MM.1S (cell line): ENCODE measurements at places on chromosomes 3 and 15.

GRCh38 chr3:33035596-33035995 lies 61.4 kb downstream of the GLB1 start:
- DNase-seq, result no peak

DNA sequence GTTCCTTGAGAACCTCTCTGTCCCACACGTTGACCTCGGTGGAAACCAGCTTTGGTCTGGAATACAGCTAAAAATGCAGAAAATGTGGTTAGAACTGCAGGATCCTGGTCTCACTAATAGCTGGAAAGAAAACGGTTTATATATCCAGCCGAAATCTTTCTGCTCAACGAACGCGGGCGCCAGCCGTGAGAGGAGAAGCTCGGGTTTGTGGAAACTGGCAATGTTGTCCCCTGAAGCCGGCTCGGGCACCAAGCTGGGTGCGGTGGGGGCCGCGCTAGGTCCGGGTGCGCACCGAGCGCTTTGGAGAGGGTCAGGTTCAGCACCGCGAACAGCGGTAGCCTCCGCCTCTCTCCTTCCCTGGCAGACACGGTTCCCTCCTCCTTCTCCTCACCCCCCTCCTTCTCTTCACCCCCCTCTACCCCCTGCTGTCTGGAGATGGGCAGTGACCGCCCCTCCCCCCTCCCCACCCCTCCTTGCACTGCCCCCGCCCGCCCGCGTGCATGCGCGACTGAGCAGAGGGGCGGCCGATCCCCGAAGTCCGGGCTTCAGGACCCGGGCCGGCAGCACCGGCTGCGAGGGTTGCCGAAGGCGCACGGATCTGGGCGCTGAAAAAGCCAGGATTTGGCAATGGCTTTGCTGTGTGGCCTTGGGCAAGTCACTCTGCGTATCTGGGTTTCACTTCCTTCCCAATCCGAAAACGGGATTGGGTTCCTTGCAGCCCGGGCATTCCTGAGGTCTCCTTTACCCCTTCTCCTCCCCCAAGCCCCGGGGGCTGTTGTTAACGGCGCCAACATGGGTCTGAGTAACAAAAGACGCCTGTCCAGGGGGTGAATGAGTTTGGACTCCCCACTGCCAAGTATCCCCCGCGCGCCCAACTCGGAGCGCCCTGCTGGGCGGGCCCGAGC lies at the start of gene SKOR1:
Gene SKOR1, plus strand, starts transcription at position 534 of the 905 bp plus-strand sequence. Its CDS starts 94 bp downstream, at position 628.
- DNase-seq, result no peak

DNA sequence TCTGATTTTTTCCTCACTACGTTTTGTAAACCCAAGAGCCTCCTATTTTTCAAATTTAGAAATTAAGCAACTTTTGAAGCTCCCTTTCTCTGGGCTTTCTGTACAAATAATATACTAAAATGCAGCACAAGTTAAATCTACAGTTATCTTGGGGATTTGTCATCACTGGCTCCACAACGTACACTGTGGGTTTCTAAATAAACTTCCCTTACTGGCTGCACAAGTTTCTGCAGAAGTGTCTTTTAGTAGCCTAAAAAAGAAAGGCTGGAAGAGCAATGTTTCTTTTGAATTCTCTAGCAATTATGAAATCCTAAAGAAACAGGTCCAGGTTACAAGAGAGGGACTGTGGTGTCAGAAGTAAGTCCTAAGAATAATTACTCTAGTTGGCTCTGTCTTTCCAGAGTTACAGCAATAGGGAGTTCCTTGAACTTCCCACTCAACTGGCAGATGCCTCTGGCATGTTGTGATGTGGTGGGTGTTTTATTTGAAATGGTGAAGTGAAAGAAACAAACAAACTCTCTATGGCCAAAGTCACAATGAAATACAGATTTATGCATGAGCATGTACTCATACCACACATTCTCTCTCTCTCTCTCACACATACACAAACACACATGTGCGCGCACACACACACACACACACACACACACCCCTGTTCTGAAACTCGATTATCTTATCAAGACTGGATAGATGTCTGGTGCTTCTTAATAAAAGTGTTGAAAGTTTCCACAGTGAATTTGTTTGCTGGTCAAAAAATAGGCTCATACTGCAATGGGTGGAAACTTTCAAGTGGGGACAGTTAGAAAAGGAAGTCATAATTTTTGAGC lies 198.2 kb downstream of the SSR3 start:
- no peak for DNase-seq

- DNase-seq, result no peak
Measured at GRCh38 chr3:99927671-99928457, 110.2 kb downstream of the CMSS1 start.

DNA sequence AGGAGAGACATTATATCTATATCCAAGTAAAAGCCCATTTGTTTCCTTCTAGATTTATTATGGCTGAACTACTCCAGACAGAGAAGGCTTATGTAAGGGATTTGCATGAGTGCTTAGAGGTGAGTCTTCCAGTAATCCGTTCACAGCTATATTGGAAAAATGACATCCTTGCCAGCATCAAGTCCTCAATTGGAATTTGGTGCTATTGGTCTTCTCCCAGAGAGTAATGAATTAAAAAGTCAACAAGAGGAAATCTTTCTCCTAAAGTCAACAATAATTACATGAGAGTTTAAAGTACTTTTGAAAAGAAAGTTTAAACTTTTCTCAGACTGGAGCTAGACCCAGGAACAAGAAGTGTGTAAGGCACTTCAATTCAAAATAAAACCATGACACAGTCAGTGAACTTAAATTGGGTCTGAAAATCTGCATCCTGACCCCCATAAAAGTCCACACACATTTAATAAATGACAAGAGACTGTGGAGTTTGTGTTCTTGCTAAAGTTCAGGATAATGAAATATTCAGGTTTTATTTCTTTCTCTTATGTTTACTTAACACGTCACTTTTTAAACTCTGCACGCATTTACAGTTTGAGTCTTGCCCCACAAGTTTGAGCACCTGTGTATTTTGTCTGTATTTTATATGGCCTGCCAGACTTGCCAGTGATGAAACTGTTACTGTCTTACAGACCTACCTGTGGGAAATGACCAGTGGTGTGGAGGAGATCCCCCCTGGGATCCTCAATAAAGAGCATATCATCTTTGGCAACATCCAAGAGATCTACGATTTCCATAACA lies 268.2 kb upstream of the UMPS start:
- no peak for DNase-seq

GRCh38 chr3:138962854-138963560 lies 16.0 kb downstream of the FOXL2NB start:
- no peak for DNase-seq

DNA sequence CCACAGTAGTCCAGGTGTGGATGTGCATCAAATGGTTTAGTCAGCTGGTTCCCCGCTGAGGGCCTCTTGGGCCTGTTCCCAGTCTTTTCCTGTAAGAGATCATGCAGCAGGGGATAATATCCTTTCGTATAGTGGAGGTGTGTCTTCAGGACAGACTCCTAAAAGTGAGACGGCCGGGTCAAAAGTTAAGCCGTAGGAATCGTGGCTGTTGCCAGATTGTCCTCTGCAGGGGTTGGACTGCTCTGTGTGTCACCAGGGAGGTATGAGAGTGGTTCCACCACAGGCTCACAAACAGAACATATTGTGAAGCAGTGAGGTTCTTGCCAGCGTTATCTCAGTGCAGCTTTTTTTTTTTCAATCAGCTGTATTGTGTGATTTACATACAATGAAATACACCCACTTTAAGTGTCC lies 95.0 kb downstream of the VGLL4 start:
- no peak for DNase-seq

DNA sequence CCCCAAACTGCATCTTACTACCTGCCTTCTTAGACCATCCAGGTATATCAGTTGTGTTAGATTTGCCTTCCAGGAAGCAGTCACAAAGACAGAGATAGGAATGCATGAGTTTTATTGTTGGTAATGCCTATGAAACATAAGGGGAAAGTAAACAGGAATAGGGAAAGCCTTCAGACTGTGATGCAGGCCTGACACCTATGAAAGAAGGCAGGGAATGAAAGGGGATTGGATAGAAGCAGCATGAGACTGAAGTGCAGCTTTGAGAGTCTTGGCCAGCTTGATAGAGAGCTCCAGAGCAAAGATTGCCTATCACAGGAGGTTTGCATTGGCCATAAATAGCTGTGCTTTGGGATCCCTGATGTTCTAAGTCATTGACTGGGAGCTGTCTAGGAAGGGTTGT lies 15.9 kb upstream of the HHLA2 start:
- no peak for DNase-seq

GRCh38 chr3:69970827-69971226 lies 28.7 kb upstream of the SAMMSON start:
- no peak for DNase-seq

GRCh38 chr3:126886217-126886616 lies 96.7 kb upstream of the PLXNA1 start:
- DNase-seq, result no peak

GRCh38 chr3:115284980-115285379 lies 137.9 kb upstream of the ZBTB20 start:
- no peak for DNase-seq

DNA sequence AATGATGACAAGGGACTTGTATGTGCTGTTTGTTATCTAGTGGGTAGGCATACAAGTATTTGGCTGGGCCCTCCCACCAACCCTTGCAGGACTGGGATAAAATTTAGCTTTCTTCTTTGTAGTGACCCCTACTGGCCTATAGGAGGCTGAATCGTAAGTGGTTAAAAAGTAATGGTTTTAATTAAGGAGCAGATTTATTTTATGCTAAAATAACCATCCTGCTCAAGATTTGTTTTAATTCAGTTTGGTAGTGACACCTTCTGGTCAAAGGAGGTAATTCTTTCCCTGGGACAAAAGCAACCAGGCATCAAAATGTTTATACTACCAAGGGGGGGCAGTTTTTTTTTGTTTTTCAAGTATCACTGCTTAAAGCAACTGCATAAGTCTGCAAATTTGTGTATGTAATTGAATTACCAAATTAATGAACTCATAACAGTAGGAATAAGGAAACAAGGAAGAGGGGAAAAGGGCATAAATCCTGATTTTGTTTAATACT lies 70.7 kb downstream of the TOP2B start:
- peak; percentile 46 for DNase-seq

DNA sequence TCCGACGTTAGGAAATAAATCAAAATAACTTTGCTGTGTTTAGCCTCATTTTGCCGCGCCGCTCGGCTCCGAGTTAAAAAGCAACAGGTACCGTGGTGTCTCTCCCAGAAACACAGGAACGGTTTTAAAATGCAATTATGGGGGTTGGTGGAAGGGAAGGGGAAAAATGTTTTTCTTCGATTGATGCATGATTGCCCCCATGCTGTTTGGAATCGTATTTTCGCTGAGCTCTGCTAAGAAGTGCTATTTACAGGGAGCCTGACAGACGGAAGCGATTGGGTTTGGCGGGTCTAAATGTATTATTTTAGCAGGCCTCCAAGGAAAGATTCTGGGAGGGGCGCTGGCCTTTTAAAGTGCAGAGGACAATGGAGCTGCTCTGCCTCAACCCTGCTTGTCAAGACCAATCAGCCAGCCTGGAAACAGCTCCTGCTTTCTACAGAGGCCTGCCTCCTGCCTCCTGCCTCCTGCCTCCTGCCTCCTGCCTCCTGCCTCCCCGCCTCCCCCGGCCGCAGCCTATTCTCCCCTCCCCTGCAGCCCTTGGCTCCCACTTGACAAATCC lies 156.7 kb upstream of the TLE3 start:
- no peak for DNase-seq

DNA sequence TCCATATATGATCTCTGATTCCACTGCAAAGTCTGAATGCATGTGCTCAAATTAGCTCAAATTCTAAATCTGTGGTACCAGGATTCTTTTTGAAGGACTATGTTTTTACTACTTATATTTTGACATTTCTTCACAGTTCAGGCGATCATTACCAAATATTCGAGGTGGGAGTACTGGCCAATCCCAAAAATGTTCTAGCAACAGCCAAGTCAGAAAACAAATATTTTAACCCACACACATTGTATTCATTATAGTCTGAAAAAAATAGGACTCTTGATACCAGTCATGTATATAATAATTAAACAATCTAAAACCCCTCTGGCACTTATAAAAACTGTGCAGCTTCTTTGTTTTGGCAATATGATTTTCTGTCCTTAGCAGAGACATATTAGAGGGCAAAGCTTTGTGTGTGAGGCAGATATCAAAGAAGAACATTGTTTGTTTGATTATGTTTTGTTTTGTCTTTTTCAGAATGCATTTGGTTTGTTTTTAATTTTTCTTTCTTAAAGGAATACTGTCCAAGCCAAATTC lies 37.4 kb downstream of the FGF7 start:
- DNase-seq, result no peak

- DNase-seq, result no peak
Measured at GRCh38 chr15:83431521-83431920, 15.6 kb upstream of the SH3GL3 start.

- DNase-seq, result peak; percentile 33
Measured at GRCh38 chr3:17431004-17431403, 311.4 kb downstream of the TBC1D5 start.

DNA sequence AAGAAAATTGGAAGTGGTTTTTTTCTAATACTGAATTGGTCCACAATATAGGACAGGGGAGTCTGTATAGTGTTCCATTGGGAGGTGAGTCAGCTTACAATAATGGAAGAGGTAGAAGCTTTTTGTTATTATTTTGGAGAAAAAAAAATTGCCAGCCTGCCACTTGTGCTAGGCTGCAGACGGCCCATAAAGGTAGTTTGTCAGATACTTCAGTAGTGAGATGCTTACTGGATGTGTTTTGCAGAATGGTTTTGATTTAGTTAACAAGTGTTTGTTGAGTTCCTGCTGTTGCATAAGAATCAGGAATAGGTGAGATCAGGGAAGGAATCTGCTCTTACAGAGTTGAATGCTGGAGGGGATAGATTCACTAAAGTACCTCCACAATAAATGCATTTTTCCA lies 1.0 kb downstream of the DTWD1 start:
- DNase-seq, result no peak

GRCh38 chr3:6281662-6282061 lies 579.3 kb upstream of the GRM7 start:
- no peak for DNase-seq

GRCh38 chr3:15033103-15033502 lies 32.0 kb downstream of the MRPS25 start:
- DNase-seq, result no peak

DNA sequence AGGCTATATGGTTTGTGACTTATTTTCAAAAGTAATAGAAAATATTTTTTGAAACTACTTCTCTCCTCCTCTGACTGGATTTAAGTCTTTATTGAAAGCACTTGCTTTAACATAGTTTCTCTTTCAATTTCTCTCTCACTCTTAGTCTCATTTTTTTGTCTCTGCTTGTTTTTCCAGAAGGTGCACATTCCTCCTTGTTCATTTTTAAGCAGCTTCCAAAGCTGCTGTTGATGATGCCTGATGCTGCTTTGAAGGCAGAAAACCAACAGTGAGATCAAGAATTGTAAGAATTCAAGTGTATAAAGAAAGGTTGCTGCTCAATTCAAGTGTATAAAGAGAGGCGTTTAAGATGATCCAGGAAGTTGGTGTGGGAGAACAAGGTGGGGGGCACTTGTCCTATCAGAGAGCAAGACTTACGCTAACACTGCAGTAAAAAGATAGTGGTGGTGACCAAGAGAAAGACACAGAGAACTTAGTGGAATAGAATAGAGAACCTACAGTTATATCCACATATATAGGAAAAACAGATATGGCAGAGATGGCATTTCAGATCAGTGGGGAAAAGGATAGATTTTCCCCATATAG lies 12.1 kb downstream of the NR2C2 start:
- DNase-seq, result peak; percentile 43
